ENCODE measurements at places on chromosomes 5 and 9. TPM values are rescaled to one million over a fixed set of nuclear protein-coding genes. Genes with fewer than 3 reads are reported as not detected.

ENDOG gene
- total RNA-seq, result 15.5 TPM

CMYA5 gene
- 4.1 TPM for total RNA-seq

DNA sequence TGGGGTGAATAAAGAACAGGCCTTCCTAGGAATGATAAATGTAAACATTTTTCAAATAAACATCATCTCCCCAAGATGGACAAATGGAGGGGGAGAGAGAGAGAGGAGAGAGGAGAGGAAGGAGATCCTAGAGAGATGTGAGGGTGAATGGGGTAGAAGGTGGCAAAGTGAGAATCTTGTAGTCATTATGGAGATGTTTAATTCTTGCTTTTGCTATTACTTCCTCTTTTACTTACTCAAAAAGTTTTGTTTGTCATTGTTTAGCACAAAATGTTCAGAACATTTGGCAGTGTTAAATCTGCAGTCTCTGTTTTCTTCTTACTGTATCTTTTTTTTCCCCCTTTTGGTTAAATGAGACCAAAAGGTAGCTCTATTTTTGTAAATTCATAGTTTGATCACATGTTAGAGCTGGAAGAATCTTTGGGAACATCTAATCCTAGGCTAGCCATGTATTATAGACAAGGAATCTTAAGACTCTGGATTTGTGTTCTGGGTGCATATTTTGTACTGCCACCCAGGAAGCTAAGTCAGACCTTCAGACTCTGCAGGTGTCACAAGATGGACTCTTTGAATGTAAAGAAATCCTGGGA, 266.1 kb downstream of the NTRK2 start:
- no peaks in the 10 kb centered on the region for H3K27me3 ChIP-seq
- DNase-seq, result no peak
- no peaks in the 10 kb centered on the region for H3K4me1 ChIP-seq
- no peak overlapping the region for H3K27ac ChIP-seq
- no peaks in the 10 kb centered on the region for H3K36me3 ChIP-seq

GRCh38 chr5:143345671-143346440, 57.6 kb downstream of the NR3C1 start:
- H3K4me1 ChIP-seq, result peaks cover 16% of the 10 kb centered on the region
- no peak overlapping the region for H3K27ac ChIP-seq
- H3K4me3 ChIP-seq, result no peak overlapping the region
- no peaks in the 10 kb centered on the region for H3K27me3 ChIP-seq

GRCh38 chr5:76234665-76235064, 151.5 kb downstream of the SV2C start:
- no peak overlapping the region for H3K27ac ChIP-seq
- no peaks in the 10 kb centered on the region for H3K36me3 ChIP-seq
- no peaks in the 10 kb centered on the region for H3K4me1 ChIP-seq
- no peaks in the 10 kb centered on the region for H3K27me3 ChIP-seq
- no peak overlapping the region for H3K4me3 ChIP-seq

PROB1 gene
- 0.77 TPM for total RNA-seq

ABLIM3 gene
- 48.1 TPM for total RNA-seq

GABRP gene
- total RNA-seq, result not detected

DNA sequence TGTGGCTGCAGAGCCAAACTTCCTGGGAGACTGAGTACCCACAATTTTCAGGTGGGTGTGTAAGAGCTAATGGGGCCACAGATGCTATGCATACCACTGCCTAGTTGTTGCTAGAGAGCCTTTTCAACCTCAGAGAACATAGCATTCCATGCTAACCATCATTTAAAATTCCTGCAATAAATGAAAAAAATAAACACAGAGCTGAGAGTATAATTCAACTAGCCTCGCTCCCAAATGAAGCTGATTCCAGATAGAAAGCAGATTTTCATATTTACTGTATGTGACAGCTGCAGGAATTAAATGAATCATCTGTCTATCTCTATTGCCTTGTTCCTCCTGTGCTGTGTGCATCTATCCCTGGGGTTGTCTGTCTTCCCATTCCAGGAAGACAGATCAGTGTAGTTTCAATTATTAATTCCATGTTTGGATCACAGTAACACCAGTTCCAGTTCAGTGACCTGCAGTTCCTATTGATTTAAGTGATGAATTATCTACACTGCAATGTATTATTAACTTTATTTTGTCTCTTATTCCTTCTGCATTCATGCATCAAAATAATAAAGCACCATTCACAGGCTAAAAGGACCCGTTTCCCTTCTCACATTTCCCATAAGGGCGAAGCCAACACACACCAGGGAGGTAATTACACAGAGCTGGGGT, 324.5 kb downstream of the SLIT3 start:
- no peaks in the 10 kb centered on the region for H3K36me3 ChIP-seq
- no peaks in the 10 kb centered on the region for H3K27me3 ChIP-seq
- H3K27ac ChIP-seq, result no peak overlapping the region
- no peaks in the 10 kb centered on the region for H3K4me1 ChIP-seq
- H3K4me3 ChIP-seq, result no peak overlapping the region

FAXDC2 gene
- total RNA-seq, result 11.3 TPM

ACOT12 gene
- 2.0 TPM for total RNA-seq

- H3K4me1 ChIP-seq, result no peaks in the 10 kb centered on the region
- no peaks in the 10 kb centered on the region for H3K27me3 ChIP-seq
- H3K27ac ChIP-seq, result no peak overlapping the region
- no peaks in the 10 kb centered on the region for H3K36me3 ChIP-seq
These were observed 659.2 kb downstream of the MTRR start for GRCh38 chr5:8528106-8528505.

DNA sequence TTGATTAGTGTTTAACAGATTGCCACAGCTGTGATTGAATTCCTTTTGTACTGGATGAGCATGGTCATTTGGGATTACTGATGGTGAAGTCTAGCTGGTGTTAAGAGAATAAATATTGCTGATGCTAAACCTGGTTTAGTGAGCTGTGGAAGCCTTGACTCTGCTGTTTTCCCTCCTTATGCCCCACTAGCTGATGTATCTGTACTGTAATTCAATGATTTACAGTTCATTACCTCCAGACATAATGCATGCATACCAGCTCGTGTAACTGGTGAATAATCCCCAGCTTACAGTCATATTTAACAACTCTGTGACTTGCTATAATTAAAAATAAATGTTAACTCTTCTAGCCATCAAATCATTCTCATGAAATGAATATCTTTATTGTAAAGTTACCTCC, 1.7 kb upstream of the CMYA5 start:
- no peak for DNase-seq
- H3K36me3 ChIP-seq, result peaks cover 2% of the 10 kb centered on the region
- H3K4me3 ChIP-seq, result no peak overlapping the region
- no peaks in the 10 kb centered on the region for H3K27me3 ChIP-seq

LPAR1 gene
- total RNA-seq, result 222 TPM

BTNL3 gene
- not detected for total RNA-seq

GRCh38 chr5:144328980-144329379, 158.3 kb downstream of the KCTD16 start:
- H3K27ac ChIP-seq, result no peak overlapping the region
- H3K27me3 ChIP-seq, result no peaks in the 10 kb centered on the region
- no peaks in the 10 kb centered on the region for H3K36me3 ChIP-seq
- no peak overlapping the region for H3K4me3 ChIP-seq
- no peaks in the 10 kb centered on the region for H3K4me1 ChIP-seq
- no peak for DNase-seq

DNA sequence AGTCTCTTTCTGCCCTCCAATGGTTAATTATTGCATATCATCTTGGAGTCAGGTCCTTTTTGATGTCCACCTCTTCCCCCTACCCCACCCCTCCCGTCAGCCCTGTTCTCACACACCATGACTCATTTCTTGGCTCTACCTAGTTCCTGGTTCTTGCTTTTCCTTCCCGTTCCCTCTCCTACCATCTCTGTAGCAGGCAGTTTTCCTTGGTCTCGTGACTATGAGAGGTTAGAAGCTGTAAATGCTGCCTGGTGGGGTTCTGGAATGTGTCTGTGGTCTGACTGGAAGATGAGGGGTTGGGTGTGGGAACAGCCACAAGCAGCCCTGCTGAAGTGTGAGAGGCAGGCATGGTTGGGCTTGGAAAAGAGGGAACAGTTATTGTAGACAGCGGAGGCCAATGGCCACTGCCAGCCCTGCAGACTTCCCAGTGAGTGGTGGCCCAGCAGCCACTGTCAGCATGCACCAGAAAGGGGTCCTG, 18.2 kb downstream of the SLC22A5 start:
- peak overlapping the region; percentile 81 for H3K27ac ChIP-seq
- no peaks in the 10 kb centered on the region for H3K27me3 ChIP-seq
- DNase-seq, result peak; percentile 99
- peaks cover 36% of the 10 kb centered on the region for H3K4me1 ChIP-seq
- H3K36me3 ChIP-seq, result no peaks in the 10 kb centered on the region

GRCh38 chr9:33135470-33135958, 31.6 kb downstream of the B4GALT1 start:
- H3K36me3 ChIP-seq, result peaks cover 2% of the 10 kb centered on the region
- H3K27me3 ChIP-seq, result no peaks in the 10 kb centered on the region
- no peak overlapping the region for H3K4me3 ChIP-seq
- peak; percentile 50 for DNase-seq
- peaks cover 16% of the 10 kb centered on the region for H3K4me1 ChIP-seq

DNA sequence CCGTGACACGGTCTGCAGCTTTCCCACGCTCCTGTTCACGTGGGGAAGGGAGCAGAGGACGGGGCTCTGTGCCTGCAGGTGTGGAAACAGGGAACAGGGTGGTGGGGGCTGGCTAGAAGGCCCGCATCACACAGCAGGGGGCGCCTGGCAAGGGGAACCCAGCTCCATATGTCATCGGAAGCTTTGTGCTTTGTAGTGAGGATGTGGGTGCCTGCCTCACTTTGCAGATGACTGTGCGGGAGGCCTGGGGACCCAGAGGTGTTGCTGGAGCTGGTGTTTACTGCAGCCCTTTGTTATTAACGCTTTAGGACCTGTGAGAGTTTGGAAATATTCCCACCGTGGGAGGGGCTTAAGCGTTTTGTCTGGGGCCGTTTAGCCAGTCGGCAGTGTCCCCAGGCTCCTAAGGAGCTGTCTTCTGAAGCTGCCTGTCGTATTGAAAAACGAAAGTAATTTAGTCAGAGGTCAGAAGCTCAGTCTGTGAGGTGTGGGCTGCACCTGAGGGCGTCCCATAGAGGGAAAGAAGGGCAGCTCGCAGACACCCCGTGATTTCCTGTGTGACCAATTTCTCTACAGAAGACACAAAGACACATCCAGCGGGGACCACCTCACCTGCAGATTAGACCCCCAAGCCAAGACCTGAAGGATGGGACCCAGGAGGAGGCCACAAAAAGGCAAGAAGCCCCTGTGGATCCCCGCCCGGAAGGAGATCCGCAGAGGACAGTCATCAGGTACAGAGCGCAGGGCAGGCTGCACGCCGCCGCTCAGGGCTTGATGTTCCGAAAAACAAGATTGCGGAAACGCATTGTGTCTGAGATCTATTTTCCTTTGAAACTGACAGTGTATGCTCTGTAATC, 9.1 kb downstream of the MAN1B1 start:
- H3K27ac ChIP-seq, result no peak overlapping the region
- no peaks in the 10 kb centered on the region for H3K4me1 ChIP-seq
- DNase-seq, result no peak
- H3K27me3 ChIP-seq, result no peaks in the 10 kb centered on the region
- peaks cover 17% of the 10 kb centered on the region for H3K36me3 ChIP-seq

- H3K36me3 ChIP-seq, result no peaks in the 10 kb centered on the region
- H3K27me3 ChIP-seq, result no peaks in the 10 kb centered on the region
- no peaks in the 10 kb centered on the region for H3K4me1 ChIP-seq
- no peak overlapping the region for H3K27ac ChIP-seq
- DNase-seq, result peak; percentile 22
These were observed 75.1 kb upstream of the ATG10 start for GRCh38 chr5:81896764-81897163.

DNA sequence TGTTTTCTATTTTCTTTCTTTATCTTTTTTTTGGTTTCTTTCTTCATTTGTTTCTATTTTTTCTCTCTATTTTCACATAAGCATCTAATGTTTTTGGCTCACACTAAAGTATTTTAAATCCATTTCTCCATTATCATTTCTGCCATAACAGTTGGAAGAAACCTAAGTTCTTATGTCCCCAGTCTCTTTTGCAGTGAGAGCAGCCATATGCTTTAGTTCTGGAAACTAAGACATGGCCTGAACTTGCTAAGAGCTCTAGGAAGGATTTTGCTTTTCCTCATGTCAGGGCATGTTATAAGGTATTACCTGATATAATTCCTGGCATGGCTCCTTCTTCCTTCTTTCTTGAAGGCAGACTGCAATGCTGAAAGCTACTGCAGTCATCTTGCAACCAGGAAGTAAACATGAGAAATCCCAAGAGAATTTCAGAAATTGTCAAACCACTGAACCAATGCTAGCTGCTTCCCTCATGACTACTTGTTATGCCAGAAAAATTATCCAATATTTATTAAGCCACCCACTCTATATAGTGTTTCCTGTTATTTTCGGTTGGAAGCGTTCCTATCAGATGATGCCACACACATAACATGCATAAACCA, 171.1 kb downstream of the TAF11L14 start:
- H3K4me1 ChIP-seq, result no peaks in the 10 kb centered on the region
- no peaks in the 10 kb centered on the region for H3K36me3 ChIP-seq
- no peak overlapping the region for H3K4me3 ChIP-seq
- no peaks in the 10 kb centered on the region for H3K27me3 ChIP-seq
- H3K27ac ChIP-seq, result no peak overlapping the region

- H3K4me3 ChIP-seq, result no peak overlapping the region
- H3K36me3 ChIP-seq, result no peaks in the 10 kb centered on the region
- peaks cover 11% of the 10 kb centered on the region for H3K27me3 ChIP-seq
- H3K4me1 ChIP-seq, result no peaks in the 10 kb centered on the region
- no peak for DNase-seq
These were observed 168.4 kb upstream of the MAP1B start for GRCh38 chr5:71938895-71939294.

IFNB1 gene
- 0.17 TPM for total RNA-seq

Measured in fibroblast of lung (primary cell).